GM23338 (cell line): ENCODE measurements at places on chromosomes 5 and 9. TPM values are rescaled to one million over a fixed set of nuclear protein-coding genes. Genes with fewer than 3 reads are reported as not detected.

- no peaks in the 10 kb centered on the region for H3K36me3 ChIP-seq
- H3K4me3 ChIP-seq: no peak overlapping the region
- H3K4me1 ChIP-seq: no peaks in the 10 kb centered on the region
- no peak overlapping the region for H3K27ac ChIP-seq
- H3K27me3 ChIP-seq: no peaks in the 10 kb centered on the region
These were observed 34.7 kb downstream of the PIP5K1B start for GRCh38 chr9:68739621-68740174.

DNA sequence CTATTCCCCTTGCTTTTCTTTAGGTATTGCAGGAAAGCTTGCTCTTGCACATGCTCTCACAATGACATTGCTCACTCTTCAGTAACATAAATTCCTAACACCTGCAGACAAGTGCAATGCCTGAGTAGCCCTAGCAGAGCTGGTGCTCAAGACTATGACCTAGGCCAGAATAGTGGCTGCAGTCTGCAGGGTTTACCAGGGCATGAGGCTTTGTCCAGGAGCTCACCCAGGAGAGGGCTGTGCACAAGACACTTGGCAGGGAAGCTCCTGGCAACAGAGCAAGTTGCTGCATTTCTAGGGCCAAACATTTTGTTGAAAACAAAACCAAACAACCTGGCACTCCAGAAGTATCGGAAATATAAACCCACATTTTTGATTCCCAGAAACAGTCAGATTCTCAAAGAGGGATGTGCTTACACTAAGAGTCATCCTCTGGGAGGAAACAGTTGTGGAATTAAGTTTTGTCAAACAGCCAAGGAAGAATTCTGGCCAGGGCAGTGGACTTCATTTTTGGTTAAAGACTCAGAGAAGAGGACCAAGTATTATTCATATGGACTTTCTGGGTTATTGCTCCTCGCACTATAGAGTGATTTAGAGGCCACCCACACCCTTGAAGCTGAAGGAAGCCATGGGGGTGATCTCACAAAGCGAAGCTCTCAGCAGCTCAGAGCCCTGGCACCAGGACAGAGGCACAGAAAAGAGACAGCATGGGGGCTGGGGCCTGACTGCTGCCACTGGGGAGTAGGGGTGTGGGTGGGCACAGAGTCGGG, 44.9 kb downstream of the MACROH2A1 start:
- H3K27me3 ChIP-seq: no peaks in the 10 kb centered on the region
- no peak overlapping the region for H3K27ac ChIP-seq
- no peak overlapping the region for H3K4me3 ChIP-seq
- DNase-seq: no peak

DNA sequence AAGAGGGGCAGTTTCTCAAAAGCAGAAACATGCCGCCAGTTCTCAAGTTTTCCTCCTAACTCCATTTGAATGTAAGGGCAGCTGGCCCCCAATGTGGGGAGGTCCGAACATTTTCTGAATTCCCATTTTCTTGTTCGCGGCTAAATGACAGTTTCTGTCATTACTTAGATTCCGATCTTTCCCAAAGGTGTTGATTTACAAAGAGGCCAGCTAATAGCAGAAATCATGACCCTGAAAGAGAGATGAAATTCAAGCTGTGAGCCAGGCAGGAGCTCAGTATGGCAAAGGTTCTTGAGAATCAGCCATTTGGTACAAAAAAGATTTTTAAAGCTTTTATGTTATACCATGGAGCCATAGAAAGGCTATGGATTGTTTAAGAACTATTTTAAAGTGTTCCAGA, 142.8 kb downstream of the NTRK2 start:
- H3K36me3 ChIP-seq: no peaks in the 10 kb centered on the region
- no peak overlapping the region for H3K27ac ChIP-seq
- peaks cover 10% of the 10 kb centered on the region for H3K4me1 ChIP-seq
- no peak for DNase-seq
- H3K27me3 ChIP-seq: no peaks in the 10 kb centered on the region

NR5A1 gene
- not detected in 2 replicates for polyA plus RNA-seq

DNA sequence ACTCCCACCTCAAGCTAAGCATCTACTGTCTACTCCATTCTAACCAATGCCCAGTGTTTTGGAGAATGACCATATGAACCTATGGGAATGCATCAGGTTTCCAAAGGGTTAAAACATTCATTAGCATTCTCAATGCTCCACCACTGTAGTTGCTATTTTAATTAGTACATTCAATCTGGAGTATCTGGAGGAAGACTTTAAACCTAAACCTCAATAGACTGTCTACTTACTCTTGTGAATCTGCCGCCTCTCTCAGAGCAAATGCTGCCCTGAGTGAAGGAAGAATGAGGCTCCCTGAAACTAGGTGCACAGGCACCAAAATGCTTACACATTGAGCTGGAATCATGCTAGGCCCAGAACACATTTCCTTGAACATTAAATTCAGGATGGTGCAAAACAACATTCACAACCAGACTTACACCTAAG, 2.0 kb downstream of the ENC1 start:
- peaks cover 4% of the 10 kb centered on the region; the same call in 1 of the 2 replicates for H3K36me3 ChIP-seq
- H3K4me3 ChIP-seq: peak overlapping the region; percentile 99
- H3K4me1 ChIP-seq: peaks cover 28% of the 10 kb centered on the region

- H3K4me1 ChIP-seq: peaks cover 25% of the 10 kb centered on the region
- H3K27me3 ChIP-seq: peaks cover 39% of the 10 kb centered on the region
- no peak overlapping the region for H3K27ac ChIP-seq
- DNase-seq: no peak
These were observed 2.6 kb downstream of the SEPTIN8 start for GRCh38 chr5:132774406-132774805.

- no peak overlapping the region for H3K4me3 ChIP-seq
- H3K27me3 ChIP-seq: no peaks in the 10 kb centered on the region
- H3K27ac ChIP-seq: no peak overlapping the region
- no peaks in the 10 kb centered on the region for H3K4me1 ChIP-seq
These were observed 69.4 kb downstream of the TRPC7 start for GRCh38 chr5:136295914-136296313.

PCDHGB6 gene
- polyA plus RNA-seq: 1.6 and 2.8 TPM in 2 replicates

DNA sequence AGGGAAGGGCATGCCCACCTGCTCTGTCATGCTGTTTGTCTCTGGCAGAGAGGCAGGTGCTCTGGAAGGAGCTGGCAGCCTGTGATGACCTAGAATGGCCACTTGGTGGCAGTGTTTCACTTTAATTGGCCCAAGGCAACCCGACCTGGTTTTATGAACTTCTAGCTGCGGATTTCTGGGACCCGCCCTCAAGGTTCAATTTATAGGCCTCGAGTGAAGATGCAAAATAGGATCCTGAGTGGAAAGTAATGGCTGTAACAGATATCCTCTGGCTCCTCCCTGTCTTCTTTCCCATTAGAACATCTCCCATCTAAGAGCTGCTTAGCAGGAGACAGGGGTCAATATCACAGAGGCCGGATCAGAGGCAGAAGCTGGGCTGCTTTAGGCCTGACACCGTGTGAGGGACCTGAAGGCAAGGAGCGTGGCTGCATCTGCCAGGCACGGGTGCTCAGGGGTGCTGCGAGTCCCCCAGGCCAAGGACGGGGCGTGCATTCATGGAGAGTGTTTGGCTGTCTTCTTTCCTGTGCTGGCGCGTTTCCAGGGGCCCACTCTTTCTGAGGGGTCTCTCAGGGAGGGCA, 56.7 kb upstream of the SLC28A3 start:
- H3K27ac ChIP-seq: no peak overlapping the region
- DNase-seq: peak; percentile 83
- no peaks in the 10 kb centered on the region for H3K36me3 ChIP-seq
- no peaks in the 10 kb centered on the region for H3K27me3 ChIP-seq
- H3K4me3 ChIP-seq: no peak overlapping the region
- H3K4me1 ChIP-seq: no peaks in the 10 kb centered on the region

PCDHGB4 gene
- 3.0 and 3.5 TPM in 2 replicates for polyA plus RNA-seq

- peaks cover 10% of the 10 kb centered on the region for H3K27me3 ChIP-seq
- H3K27ac ChIP-seq: no peak overlapping the region
- DNase-seq: no peak
- H3K4me1 ChIP-seq: no peaks in the 10 kb centered on the region
- no peaks in the 10 kb centered on the region for H3K36me3 ChIP-seq
- H3K4me3 ChIP-seq: no peak overlapping the region
These were observed 6.0 kb upstream of the PRRT1B start for GRCh38 chr9:131539223-131539923.

EDIL3 gene
- polyA plus RNA-seq: 43.3 and 44.0 TPM in 2 replicates

DNA sequence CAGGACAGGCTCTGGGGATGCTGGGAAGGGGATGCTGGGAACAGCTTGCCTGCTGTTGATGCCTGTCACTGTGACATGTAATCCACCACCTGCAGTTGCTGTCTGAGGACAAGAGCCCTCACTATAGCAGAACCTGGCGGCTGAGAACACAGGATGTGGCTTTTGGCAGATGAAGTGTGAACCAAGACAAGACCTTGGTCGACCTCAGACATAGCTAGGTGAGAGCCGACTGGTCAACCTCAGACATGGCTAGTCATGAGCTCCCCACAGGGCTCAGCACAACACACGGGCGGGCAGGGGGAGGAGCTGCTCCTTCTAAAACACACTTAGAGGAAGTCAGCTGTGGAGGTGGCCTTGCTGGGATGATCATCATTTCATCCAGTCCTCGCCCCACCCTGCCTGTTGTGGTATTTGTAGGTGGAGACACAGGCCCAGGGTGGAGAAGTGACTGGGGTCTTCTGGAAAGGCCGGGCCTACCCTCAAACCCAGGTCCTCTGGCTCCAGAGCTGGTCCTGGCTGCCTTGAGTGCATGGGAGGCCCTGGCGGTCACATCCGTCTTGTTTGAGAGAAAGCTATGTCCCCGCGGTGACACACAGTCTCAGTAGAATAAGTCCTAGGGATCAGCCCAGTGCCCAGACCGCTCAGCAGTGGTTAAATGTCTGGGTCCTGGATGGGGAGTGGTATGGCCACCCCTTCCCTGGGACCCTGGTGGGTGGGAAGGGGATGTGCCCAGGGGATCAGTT, 6.1 kb downstream of the SUSD3 start:
- H3K27ac ChIP-seq: no peak overlapping the region
- DNase-seq: no peak
- no peak overlapping the region for H3K4me3 ChIP-seq
- H3K4me1 ChIP-seq: peaks cover 10% of the 10 kb centered on the region; the same call in 1 of the 2 replicates
- no peaks in the 10 kb centered on the region for H3K27me3 ChIP-seq

NRARP gene
- polyA plus RNA-seq: 4.0 and 4.8 TPM in 2 replicates

DNA sequence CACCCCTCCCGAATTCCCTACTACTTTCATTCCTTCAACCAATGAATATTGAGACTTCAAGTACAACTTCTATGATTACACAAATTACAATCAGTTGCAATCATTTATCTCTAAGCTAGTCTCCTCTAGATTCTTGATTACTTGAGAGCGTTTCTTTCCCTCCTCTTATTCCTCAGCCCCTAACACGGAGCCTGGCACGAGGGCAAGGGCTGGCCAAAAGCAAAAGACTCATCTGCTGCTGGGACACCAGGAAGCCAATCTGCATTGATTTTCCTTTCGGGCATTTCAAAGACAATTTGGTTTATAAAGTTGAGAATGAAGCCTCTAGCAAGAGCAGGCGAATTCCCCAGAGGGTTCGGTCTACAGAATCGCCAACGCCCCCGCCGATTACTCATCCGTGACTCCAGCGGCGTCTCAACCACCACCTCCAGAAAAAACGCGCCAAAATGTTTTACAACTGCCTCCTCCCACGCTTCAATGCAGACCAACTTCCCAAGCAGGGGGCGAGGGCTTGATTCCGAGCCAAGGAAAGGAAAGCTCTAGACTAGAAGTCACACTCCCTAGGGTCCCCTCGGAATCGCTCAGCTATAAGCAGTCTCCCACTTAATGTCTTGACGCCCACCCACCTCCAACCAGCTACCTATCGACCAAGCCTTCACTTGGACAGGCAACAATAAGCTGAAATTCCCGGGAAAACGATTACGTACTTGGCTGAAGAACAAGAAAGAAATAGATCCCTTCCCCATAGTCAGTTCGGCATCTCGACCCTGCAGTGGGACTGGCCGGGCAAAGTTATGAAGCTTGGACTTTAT, 1.5 kb downstream of the PCSK1 start:
- H3K4me3 ChIP-seq: peak overlapping the region; percentile 89
- DNase-seq: peak; percentile 64
- H3K36me3 ChIP-seq: no peaks in the 10 kb centered on the region
- peaks cover 59% of the 10 kb centered on the region for H3K27me3 ChIP-seq
- peaks cover 35% of the 10 kb centered on the region for H3K4me1 ChIP-seq
- no peak overlapping the region for H3K27ac ChIP-seq

CNTNAP3B gene
- polyA plus RNA-seq: 1.1 and 2.0 TPM in 2 replicates

DNA sequence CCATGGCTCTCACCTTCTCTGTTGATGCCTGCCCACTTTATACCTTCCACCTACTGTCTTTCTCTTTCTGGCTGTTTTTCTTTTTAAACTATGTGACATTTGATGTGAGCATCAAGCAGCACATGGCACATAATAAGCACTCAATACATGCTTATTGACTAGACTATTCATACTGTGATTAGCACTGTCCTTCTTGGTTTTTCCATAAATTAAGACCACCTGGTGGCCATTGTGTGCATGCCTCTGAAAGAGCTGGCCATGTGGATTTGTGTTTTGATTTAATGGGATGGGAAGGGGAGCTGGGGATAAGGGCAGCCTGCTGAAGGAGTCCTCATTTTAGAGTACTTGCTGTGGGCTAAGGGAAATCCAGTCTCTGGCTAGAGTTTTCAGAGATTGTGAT, 79.4 kb downstream of the ARHGEF28 start:
- no peaks in the 10 kb centered on the region for H3K36me3 ChIP-seq
- no peak overlapping the region for H3K4me3 ChIP-seq
- no peak for DNase-seq
- no peaks in the 10 kb centered on the region for H3K27me3 ChIP-seq
- H3K27ac ChIP-seq: no peak overlapping the region

ADRB2 gene
- polyA plus RNA-seq: 0.42 and 0.44 TPM in 2 replicates

GRCh38 chr5:43020399-43020746, 19.7 kb downstream of the ANXA2R start:
- H3K36me3 ChIP-seq: no peaks in the 10 kb centered on the region
- H3K4me1 ChIP-seq: peaks cover 41% of the 10 kb centered on the region
- peaks cover 100% of the 10 kb centered on the region for H3K27me3 ChIP-seq
- peak overlapping the region; percentile 27 for H3K4me3 ChIP-seq
- no peak overlapping the region for H3K27ac ChIP-seq

- H3K4me1 ChIP-seq: peaks cover 25% of the 10 kb centered on the region
- peak; percentile 51 for DNase-seq
- H3K36me3 ChIP-seq: no peaks in the 10 kb centered on the region
- no peak overlapping the region for H3K27ac ChIP-seq
These were observed 303.8 kb downstream of the KIAA0825 start for GRCh38 chr5:94314460-94315131.

DNA sequence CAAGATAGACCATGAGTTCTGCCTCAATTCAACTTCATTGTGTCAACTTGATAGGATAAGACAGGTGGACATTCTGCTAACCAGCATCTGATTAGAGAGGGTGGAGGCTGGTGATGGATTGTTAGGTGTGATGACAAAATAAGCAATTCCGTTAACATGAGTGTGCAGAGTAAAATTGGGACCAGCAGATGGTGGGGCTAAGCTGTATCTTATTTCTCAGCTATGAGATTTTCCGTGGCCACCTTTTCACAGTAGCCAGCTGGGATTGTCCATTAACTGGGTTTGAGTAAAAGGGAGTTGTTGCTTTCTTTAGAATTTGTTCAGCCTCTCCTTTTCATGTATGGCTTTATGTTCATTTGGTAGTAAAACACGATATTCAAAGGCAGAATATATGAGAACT, 28.8 kb upstream of the TAL2 start:
- no peak overlapping the region for H3K27ac ChIP-seq
- H3K27me3 ChIP-seq: no peaks in the 10 kb centered on the region
- no peaks in the 10 kb centered on the region for H3K4me1 ChIP-seq
- H3K4me3 ChIP-seq: no peak overlapping the region
- no peak for DNase-seq

SMIM33 gene
- not detected in 2 replicates for polyA plus RNA-seq

ZNF354C gene
- 0.99 and 1.6 TPM in 2 replicates for polyA plus RNA-seq
